ENCODE measurements at places on chromosomes 5 and 9.

GRCh38 chr5:60336491-60336890 is 363.5 kb downstream of the DEPDC1B start:
- DNase-seq, result no peak

DNA sequence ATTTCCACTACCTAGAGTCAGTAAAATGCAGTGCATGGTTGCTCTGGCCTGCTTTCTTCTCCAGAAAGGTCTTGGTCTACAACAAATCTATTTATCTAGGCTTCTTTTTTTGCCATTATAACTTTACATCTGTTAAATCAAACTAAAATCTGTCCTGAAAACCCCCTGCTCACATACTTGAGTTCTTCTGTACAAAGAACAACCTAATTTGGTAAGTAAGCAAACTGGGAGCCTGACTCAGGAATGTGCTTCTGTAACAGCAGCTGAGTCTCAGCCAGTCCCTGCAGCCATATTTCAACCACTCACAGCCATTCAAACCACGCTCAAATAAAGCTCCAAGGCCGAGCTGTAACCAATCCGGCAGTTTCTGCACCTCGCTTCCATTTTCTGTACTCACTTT is 95.8 kb downstream of the PLPP1 start:
- DNase-seq, result no peak

DNA sequence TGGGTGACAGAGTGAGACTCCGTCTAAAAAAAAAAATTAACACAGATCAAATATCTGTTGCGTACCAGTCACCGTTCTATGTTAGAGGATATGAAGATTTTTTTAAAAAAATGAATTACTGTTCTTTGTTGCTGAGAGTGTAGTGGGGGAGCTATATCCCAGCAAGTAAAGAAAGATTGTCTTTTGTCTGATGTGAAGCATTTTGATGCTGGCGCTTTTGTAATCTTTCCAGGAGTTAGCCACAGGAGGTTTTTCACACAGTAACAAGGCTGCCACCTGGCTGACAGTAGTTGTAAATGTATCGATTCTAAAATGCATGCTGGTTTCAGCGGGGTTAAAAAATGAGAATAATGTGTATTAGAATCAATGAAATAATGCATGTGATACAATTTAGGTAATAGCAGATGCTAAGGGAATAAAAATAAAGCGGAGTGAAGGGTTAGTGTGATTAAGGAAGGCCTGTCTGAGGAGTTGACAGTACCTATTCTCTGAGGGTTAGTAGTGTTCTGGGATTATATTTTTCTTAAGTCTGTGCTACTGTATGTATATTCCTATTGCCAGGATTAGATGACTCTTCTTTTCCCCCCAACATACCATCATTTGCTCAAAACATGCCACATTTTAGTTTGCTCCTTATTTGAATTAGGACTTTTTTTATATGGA is 3.4 kb downstream of the LMNB1 start:
- peak; percentile 61 for DNase-seq

- peak; percentile 40 for DNase-seq
Observed at GRCh38 chr9:32431940-32432555, 47.6 kb downstream of the ACO1 start.

DNA sequence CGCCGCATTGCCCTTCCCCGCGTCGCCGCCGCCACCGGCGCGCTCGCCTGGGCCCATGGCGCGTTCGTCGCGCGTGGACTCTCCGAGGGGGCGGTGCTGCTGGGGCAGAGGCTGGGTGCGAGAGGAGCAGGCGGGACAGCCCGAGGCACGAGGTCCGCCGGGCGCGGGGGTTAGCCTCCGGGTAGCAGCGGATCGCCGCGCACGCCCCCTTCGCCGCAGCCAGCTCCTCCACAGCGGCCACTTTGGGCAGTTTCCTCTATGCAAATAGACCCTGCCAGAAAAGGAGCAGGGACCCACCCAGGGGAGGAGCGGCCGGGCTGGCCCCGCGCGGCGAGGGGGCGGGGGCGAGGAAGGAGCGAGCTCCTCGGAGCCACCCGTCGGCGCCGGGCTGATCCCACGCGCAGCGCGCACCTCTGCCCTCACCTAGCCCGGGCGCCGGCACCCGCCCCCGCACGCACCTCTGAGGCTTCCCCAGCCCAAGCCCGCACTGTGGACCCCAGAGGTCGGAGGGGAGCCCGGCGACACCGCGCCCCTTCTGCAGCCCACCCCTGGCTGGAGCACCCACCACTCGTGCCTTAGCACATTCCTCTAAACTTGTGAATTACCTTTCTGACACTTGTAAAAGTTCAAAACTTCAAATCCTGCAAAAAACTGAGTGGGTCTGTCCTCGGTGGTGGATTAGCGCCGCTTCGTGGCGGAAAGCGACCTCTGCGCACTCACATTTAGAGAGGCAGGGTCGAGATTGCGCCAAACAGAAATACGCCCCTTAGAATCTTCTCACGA is at the start of gene COL23A1:
TSS of gene COL23A1 (minus strand) at position 253 of the 783 bp plus-strand sequence.
- DNase-seq, result peak; percentile 74

GRCh38 chr5:98248949-98249348 is 524.5 kb upstream of the RGMB start:
- no peak for DNase-seq

DNA sequence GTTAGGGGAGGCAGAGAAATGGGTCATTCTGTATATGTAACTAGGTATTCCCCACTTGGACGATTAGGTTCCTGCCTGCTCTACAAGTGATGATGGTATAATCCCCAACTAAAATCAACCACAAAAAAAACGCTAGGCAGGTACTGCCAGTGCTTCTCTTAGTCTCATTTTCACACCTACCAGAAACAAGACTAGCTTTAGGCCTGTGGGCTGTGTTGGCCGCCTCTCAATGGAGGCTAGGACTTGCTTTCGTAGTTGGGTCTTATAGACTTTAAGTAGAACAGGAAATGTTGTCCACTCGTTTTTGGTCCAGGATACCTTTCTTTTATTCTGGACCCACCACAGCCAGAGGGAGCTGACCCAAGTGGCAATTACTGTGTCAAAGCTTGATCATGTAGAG is 111.8 kb downstream of the UNC13B start:
- DNase-seq, result no peak

DNA sequence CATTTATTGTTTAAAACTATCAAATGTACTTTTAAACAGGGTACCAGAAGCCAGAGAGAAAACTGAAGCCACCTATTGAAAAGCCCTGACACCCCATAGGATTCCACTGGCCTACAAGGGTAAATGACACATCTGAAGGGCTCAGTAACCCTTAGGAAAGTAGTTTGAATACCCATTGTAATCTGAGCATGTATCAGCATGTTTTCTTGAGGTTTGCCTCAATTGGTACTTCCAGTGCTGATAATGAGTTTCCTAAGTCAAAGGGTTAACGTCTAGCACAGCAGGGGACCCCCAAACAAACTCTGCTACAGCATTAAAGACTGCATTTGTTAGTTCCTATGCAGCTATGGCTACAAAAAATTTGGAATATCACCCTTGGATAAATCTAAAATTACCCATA is 657.1 kb downstream of the NR2F1-AS1 start:
- no peak for DNase-seq

DNA sequence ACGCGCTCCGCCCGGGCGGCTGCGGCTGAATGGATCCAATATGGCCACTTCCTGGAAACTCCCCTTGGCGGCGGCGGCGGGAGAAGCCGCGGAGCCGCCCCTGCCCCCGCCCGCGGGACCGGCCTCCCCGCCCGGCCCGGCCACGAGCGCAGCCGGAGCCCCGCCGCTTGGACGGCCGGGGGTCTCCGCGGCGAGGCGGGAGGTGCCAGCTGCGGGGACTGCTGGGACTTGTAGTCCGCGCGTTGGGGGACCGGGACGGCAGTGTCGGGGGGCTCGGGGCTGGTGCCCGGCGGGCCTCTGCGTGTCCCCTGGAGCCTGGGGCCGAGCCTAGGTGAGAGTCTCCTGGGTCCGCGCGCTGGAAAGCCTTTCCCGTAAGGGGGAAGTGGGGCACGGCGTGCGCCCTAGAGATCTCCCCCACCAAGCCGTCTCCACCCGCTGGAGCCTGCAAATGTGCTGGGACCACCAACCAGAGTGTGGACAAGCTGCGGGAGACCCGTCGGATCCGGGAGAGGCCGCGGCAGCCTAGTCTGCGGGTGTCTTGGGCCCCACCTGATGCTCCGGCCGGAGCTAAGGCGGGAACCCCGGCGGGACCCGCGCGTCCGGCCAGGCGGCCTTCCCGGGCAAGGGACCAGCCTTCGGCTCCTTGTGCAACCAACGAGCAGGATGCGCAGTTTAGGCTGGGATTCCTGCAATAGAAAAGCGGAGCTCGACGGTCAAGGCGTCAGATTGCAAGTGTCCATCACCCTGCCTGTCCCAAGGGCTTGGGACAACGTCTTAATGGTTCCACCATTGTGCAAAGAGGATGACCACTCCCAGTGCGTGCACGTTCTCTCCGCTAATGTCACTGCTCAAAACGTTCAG is at the start of gene SEPTIN8:
TSS of gene SEPTIN8 (minus strand) at position 31 of the 861 bp plus-strand sequence. CDS start 102 bp downstream, outside the sequence.
- peak; percentile 91 for DNase-seq

DNA sequence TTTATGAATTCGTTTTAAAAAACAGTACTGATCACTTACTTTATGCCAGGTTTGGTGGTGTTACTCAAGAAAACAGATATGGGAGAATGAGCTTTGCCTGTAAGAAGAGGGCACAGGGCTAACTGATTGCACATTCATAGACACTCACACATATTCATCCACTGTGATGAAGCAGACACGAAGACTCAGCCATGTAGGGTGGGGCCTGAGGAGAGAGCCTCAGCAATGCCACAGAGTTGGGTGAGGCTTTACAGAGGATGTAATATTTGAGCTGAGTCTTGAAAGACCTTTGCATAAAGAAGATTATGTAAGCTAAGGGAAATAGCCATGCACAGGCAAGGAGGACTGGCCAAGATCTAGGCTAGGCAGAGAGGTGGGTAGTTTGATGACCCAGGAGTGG is 472.8 kb downstream of the PSAT1 start:
- DNase-seq, result no peak

- no peak for DNase-seq
Observed at GRCh38 chr9:20651939-20652338, 29.6 kb upstream of the MLLT3 start.

DNA sequence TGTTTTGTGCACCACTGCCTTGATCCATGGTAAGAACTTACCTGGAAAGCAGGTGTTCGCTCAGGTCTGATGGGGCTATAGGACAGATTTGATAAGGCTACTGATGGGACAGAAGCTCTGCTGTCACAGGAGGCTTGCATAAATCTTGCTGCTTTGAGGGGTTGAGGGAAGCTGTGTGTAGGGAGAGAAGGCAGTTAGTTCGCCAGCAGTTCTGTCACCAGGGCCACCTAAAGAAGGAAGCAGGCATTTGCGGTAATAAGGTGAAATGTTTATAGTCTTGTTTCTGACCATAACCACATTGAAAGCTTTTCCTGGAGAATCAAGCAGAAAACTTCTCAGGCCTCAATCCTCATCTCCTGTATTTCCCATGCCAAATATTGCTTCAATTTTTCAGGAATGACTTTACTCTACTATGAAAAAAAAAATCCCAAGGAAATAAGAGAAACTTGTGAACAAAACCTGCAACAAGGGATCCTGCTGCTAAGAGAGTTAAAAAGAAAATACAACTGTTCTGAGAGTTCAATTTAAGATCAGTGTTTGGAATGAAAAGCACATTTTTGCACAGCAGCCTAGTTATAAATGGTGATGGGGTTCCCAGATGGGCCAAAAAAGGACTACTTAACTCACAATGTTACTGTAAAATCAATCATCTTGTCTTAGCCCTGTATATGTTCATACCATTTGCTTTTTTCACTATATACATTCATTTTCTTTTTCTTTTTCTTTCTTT is 122.0 kb upstream of the RANBP3L start:
- DNase-seq, result no peak

- no peak for DNase-seq
Observed at GRCh38 chr9:7169717-7170389, 412.1 kb downstream of the KDM4C start.

GRCh38 chr9:3700772-3701171 is 175.0 kb upstream of the RFX3 start:
- DNase-seq, result no peak

- no peak for DNase-seq
Observed at GRCh38 chr5:176661676-176662075, 14.4 kb downstream of the TSPAN17 start.

DNA sequence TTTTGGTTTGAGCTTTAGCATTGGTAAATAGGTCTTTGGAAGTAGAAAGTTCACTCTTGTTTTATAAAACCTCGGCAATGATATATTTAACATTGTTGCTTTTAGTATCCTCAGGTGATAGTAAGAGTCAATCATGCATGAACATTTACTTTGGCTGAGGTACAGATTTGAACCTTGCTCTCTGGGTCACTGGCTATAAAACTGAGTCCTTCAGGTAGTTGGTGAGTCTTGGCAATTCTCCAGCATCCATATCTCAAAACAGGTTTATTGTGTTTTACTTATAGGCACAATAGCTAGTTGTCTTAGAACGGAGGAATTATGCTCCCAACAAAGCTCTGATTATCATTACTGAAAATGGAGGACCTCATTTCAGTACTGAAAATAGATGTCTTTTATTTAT is 75.1 kb downstream of the MAT2B start:
- no peak for DNase-seq

GRCh38 chr5:108078345-108078744 is 303.6 kb downstream of the FBXL17 start:
- DNase-seq, result no peak

DNA sequence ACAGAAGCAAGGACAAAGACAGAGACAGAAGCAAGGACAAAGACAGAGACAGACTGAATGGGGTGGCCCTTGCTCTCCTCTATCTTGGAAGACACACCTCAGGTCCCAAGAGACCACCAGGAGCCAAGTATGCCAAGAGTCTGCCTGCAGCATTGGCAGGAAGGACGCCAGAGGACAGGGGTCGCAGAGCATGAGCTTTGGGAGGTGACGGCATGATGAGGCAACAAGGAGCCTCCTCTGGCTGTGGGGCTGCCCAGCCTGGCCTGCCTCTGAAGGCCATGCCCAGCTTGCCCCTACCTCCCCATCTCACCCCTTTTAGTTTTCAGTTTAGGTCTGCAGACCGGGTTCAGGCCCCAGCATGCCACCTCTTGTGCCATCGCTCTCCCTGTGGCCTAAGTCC is 17.6 kb downstream of the PDGFRB start:
- no peak for DNase-seq

- DNase-seq, result no peak
Observed at GRCh38 chr5:15234366-15234765, 265.6 kb upstream of the FBXL7 start.

DNA sequence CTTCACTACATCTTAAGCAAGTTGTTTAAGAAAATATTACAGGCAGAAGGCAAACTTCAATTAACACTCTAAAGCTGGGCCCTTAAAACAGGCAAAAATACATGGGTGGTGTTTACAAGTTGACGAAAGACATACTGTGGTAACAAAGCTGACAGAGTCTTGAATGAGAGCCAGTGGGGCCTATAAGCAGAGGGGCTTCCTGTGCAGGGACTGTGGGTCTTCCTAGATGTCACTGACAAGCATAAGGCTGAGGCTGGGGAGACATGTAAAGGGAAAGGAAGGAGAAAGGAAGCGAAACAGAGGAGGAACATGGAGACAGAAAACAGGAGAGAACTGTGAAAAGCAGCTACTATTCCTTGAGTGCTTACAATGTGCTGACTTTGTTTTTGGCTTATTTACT is 308.0 kb upstream of the RPS23 start:
- no peak for DNase-seq

GRCh38 chr5:97044052-97044451 is 98.4 kb downstream of the LIX1 start:
- no peak for DNase-seq
